ENCODE measurements at places on chromosomes 4 and X. TPM values are rescaled to one million over a fixed set of nuclear protein-coding genes. Genes with fewer than 3 reads are reported as not detected.

GLRB gene
- total RNA-seq, result not detected

- DNase-seq, result no peak
- no peak overlapping the region for H3K4me3 ChIP-seq
Observed at GRCh38 chr4:6728320-6729029, 12.5 kb downstream of the BLOC1S4 start.

- H3K27ac ChIP-seq, result no peak overlapping the region
- no peaks in the 10 kb centered on the region for H3K27me3 ChIP-seq
- no peaks in the 10 kb centered on the region for H3K4me1 ChIP-seq
- no peak overlapping the region for H3K4me3 ChIP-seq
- H3K36me3 ChIP-seq, result no peaks in the 10 kb centered on the region
- DNase-seq, result no peak
Observed at GRCh38 chr4:126264839-126265238, 950.1 kb downstream of the FAT4 start.

DNA sequence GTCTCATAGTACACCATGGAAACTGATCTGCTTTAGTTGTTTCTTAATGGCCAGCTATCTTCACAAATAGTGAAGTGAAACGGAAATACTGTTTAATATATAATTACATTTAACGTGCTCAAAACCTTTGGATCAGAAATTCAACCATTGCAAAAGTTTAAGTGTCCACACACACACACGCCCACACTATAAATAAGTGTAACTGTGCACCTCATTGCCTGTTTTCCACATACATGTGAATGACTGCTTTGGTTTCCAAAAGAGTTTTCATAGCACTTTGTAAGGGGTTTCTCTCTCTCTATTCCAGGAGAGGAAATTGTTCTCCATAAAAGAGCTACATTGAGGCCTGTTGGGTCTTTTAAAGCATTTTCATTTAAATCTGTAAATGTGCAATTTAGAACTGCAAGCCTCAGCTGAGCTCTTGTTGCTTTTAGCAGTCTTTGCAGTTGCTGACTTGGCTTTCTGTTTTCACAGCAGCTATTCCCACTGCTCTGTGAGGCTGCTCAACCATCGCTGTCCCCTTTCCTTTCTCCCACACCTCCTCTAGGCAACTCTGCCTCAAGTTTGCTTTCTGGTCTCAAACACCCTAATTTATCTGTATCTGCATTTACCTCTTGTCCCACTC, 94.5 kb downstream of the RAPGEF2 start:
- no peaks in the 10 kb centered on the region for H3K4me1 ChIP-seq
- H3K4me3 ChIP-seq, result no peak overlapping the region
- no peak overlapping the region for H3K27ac ChIP-seq
- peaks cover 1% of the 10 kb centered on the region for H3K36me3 ChIP-seq

GRCh38 chrX:85992811-85993229, 54.5 kb downstream of the CHM start:
- H3K36me3 ChIP-seq, result peaks cover 4% of the 10 kb centered on the region
- peaks cover 6% of the 10 kb centered on the region for H3K4me1 ChIP-seq
- no peak overlapping the region for H3K4me3 ChIP-seq
- no peaks in the 10 kb centered on the region for H3K27me3 ChIP-seq
- DNase-seq, result no peak

- H3K4me3 ChIP-seq, result no peak overlapping the region
- no peaks in the 10 kb centered on the region for H3K4me1 ChIP-seq
- H3K27ac ChIP-seq, result no peak overlapping the region
Observed at GRCh38 chr4:181083757-181084361, 1159.3 kb upstream of the TENM3 start.

Data from activated CD4-positive, alpha-beta T cell treated with anti-CD3 and anti-CD28 coated beads, Interleukin-2, amount 10 ng/mL, durations not matched to agents 7 days and 5 days (primary cell).